ENCODE measurements at places on chromosomes 1 and 21. TPM values are rescaled to one million over a fixed set of nuclear protein-coding genes. Genes with fewer than 3 reads are reported as not detected.

DNA sequence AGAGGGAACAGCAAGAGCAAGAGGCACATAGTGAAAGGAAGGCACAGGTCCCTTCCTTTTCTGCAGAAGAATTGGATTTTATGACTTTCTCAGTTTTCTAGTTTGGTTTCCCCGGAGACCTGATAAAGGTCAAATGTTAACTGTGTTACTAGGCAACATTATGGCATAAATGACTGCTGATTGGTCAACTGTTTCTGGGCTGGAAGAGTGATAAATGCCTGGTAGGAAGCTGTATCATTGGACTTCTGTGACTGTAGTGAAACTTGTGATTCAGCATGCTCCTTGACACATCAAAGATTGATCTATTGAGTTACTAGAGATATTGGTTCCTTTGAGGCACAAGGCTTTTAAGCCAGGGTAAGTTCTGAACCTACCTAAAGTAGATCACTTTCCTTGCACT lies 55.7 kb downstream of the LRRC8C start:
- H3K4me1 ChIP-seq, result peaks cover 26% of the 10 kb centered on the region
- no peak for DNase-seq
- no peaks in the 10 kb centered on the region for H3K27me3 ChIP-seq
- no peak overlapping the region for H3K27ac ChIP-seq
- peaks cover 62% of the 10 kb centered on the region for H3K36me3 ChIP-seq

- H3K27ac ChIP-seq, result no peak overlapping the region
- H3K4me3 ChIP-seq, result no peak overlapping the region
- no peak for DNase-seq
- H3K4me1 ChIP-seq, result no peaks in the 10 kb centered on the region
- no peaks in the 10 kb centered on the region for H3K36me3 ChIP-seq
These were observed 14.4 kb downstream of the CYP4B1 start for GRCh38 chr1:46812996-46813857.

DNA sequence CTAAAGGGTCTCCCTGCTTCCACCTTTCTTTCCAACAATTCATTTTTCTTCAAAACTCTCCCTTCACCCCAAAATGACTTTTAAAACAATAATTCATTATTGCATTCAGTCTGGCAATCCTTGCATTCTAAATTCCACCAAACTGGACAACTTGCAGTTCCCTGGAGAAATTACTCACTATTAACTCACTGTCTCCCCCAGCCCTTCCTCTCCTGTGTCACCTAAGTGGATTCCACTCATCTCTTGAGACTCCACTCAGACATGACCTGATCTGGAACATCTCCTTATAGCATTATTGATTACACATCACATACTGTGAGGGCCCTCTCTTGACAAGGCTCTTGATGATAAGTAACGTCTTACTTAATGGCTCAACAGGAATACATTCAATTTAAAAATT lies 257.1 kb downstream of the BRINP2 start:
- H3K4me1 ChIP-seq, result no peaks in the 10 kb centered on the region

WDR64 gene
- not detected for total RNA-seq

- no peak overlapping the region for H3K27ac ChIP-seq
- DNase-seq, result no peak
- peaks cover 10% of the 10 kb centered on the region for H3K27me3 ChIP-seq
- H3K4me1 ChIP-seq, result no peaks in the 10 kb centered on the region
- no peaks in the 10 kb centered on the region for H3K36me3 ChIP-seq
- H3K4me3 ChIP-seq, result no peak overlapping the region
These were observed 38.2 kb upstream of the PKN2 start for GRCh38 chr1:88645886-88646285.

DNA sequence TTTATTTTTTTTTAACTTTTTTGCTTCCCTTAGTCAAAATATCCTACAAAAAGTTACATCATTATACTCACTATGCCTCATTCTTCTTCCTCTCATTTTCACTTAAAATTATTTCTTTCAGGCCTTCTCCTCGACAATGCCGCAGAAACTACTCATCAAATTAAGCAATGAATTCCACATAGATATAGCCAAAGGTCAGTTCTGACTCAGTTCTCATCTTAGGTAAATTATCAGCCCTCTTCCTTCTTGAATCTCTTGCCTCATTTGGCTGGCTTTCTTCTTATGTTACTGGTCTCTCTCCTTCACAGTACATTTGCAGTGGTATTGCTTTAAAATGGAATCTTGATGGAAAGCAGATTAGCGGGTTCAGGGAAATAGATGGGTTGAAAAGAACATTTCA lies 260.7 kb upstream of the BRINP3 start:
- no peaks in the 10 kb centered on the region for H3K4me1 ChIP-seq
- H3K36me3 ChIP-seq, result no peaks in the 10 kb centered on the region
- H3K27ac ChIP-seq, result no peak overlapping the region
- H3K27me3 ChIP-seq, result no peaks in the 10 kb centered on the region
- H3K4me3 ChIP-seq, result no peak overlapping the region
- no peak for DNase-seq

BEST4 gene
- total RNA-seq, result 0.57 TPM

- H3K36me3 ChIP-seq, result no peaks in the 10 kb centered on the region
- no peak overlapping the region for H3K4me3 ChIP-seq
- H3K27me3 ChIP-seq, result no peaks in the 10 kb centered on the region
- no peak for DNase-seq
These were observed 60.1 kb upstream of the KAZN start for GRCh38 chr1:14538335-14538734.

PGBD5 gene
- total RNA-seq, result not detected

- no peak overlapping the region for H3K27ac ChIP-seq
- DNase-seq, result no peak
- H3K27me3 ChIP-seq, result no peaks in the 10 kb centered on the region
- no peaks in the 10 kb centered on the region for H3K4me1 ChIP-seq
These were observed 79.1 kb upstream of the CXADR start for GRCh38 chr21:17433730-17434129.

- no peak for DNase-seq
- H3K27me3 ChIP-seq, result no peaks in the 10 kb centered on the region
- H3K27ac ChIP-seq, result no peak overlapping the region
- H3K36me3 ChIP-seq, result no peaks in the 10 kb centered on the region
- H3K4me1 ChIP-seq, result no peaks in the 10 kb centered on the region
These were observed 8.4 kb downstream of the PLPP3 start for GRCh38 chr1:56570924-56571372.

CFHR4 gene
- total RNA-seq, result not detected
